NCI-H1417 treated with DMSO at 0.1 percent for 48 hours (cell line): ENCODE measurements at places on chromosomes 2 and 18.

- no peak for DNase-seq
Observed at GRCh38 chr2:62554440-62554839, 48.4 kb upstream of the TMEM17 start.

- no peak for DNase-seq
Observed at GRCh38 chr2:101197215-101197745, 46.1 kb upstream of the TBC1D8 start.

DNA sequence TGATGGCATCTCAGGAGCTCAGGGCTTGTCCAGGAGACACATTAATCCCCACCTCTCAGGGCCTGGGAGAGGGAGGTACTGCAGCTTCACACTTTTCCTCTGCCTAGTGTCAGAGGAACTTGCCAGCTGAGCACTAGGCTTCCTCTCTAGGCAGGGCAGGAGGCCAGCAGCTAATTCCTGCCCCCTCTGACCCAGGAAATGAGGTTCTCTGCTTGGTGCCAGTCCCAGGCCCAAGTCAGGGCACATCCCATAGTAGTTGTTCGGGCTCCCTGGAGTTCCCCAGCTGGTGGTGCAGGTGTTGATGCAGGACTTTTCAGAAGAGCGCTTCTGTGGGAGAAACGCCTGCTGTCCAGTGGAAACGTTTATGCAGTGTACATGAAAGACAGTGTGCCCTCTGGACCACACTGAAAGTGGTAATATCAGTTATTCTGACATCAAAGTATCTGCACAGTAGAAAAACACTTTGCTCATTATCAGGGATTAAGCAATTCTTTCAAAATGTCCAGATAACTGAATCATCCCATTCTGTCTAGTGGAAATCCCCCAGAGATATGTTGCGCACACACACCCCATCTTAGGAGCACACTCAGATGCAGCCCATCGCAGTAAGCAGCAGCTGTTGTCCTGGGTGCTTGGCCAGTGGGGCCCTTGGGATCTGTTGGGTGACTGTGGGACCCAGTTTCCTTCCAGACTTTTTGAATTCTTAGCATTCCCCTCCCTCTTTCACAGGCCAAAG is 17.8 kb upstream of the SCLY start:
- no peak for DNase-seq

GRCh38 chr2:151238527-151239487 is 22.9 kb downstream of the RBM43 start:
- no peak for DNase-seq

DNA sequence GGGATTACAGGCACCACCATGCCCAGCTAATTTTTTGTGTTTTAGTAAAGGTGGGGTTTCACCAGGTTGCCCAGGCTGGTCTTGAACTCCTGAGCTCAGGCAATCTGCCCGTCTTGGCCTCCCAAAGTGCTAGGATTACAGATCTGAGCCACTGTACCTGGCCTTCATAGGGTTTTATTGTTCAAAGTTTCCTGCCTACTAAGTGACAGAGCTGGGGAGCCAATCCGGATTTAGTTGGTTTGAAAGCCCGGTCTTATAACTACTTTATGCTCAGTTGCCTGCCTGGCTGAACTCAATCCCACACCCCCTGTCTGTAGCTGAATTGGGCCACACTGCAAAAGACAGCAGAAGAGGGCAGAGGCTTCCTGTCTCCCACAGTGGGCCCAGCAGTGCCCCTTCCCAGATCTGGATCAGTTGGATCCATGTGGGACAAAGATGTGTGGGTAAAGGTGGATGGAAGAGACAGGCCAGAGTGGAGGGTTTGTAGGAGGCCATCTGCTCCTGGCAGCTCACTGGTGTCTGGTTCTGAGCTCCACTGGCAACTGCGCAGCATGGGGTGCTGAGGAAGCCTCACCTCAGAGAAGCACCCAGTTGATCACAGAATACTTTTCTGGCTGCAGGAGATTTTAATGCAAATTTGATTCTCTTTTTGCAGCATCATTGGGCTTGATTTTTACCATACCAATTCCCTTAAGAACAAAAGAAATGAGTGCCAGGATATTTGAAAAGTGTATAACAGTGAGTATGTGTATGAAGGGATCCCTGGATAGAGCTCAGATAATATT is 144.9 kb downstream of the DDX1 start:
- DNase-seq = no peak

DNA sequence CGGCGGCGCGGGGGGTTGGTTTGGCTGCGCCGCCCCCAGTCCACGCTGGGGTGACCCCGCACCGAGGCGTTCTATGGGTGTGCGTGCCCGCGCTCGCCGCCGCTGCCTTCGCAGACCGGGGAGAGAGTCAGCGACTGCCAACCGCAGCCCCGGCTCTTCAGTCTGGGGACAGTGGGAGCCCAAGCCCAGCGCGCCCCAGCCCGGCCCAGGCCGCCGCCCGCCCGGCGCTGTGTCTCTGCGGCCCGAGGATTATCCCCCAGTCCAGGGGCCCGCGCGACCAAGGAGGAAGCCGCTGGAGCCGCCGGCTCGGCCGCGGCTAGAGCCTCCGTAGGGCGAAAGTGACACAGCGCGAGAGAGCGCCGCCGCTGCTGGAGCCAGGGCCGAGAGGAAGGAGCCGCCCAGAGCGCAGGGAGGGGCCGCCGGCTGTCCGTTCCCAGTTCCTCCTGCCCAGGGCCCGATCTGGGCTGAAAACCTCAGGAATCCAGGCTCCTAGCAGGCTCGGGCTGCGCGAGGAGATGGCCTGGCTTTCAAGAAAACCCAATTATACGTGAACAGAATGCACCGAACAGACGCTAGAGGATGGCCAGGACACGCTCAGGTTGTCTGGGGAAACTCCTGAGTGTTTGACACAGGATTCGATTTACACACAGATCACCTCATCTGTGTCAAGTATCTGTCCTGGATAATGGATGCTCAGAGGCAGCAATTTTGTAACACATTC is 2.4 kb downstream of the CTIF start:
- DNase-seq = no peak

DNA sequence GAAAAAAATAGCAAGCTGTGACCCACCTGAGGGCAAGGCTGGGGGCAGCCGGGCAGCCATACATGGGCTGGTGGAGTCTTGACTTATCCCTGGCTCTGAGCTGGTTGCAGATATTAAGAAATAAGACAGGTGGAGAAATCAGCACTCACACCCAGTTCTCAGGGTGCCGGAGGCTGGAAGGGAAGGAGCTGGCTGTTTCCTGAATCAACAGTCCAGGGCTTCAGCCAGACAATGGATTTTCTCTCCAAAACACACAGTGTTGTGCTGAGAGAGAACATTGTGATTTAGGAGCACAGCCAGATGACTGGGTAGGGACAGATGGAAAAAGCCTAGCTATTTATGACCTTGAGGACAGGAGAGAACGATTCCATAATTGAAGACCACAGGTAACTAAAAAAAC is 208.8 kb downstream of the LDLRAD4 start:
- no peak for DNase-seq

DNA sequence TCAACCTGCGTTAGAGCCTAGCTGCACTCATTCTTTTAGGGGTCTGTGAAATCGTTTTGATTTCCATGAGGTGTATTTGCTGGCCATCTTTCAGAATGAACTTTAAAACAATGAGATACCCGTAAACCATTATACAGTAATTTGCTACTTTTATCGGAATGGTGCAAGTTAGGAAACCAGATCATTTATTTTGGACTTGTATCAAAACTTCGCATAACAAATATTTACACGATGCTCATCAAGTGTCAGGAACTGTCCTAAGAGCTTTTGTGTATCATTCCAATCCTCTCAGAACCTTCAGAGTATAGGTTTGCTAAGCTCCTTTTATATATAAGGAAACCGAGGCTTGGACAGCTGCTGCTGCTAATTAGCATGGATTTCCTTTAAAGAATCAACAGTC is 22.4 kb upstream of the SLC1A4 start:
- DNase-seq = no peak

DNA sequence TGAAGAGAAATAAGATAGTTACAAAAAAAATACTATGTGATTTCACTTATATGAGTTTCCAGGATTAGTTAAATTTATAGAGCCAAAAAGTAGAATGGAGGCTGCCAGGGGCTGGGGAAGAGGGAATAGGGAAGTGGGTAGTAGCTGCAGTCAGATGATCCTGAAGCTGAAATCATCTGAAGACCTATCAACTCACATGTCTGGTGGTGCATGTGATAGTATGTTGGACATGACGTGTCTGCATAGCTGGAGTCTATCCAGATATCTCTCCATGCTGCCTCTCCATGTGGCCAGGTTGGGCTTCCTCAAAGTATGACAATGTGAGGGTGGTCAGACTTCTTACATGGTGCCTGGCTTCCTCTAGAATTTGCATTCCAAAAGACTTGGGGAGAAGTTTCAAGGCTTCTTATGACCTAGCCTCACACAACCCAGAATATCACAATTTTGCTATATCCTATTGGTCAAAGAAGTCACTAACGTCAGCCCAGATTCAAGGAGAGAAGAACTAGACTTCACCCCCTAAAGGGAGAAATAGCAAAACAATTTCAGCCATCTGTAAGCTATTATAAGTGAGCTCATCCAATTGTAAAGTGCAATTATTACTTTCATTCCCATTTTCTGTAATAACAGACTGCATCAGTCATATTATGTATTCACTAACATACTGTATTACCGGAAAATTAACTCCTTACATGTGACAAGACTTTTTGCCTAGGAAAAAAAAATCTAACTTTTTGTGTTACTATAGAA is 14.0 kb upstream of the ZNF396 start:
- DNase-seq = no peak

GRCh38 chr2:128197059-128197458 is 106.1 kb downstream of the UGGT1 start:
- no peak for DNase-seq

DNA sequence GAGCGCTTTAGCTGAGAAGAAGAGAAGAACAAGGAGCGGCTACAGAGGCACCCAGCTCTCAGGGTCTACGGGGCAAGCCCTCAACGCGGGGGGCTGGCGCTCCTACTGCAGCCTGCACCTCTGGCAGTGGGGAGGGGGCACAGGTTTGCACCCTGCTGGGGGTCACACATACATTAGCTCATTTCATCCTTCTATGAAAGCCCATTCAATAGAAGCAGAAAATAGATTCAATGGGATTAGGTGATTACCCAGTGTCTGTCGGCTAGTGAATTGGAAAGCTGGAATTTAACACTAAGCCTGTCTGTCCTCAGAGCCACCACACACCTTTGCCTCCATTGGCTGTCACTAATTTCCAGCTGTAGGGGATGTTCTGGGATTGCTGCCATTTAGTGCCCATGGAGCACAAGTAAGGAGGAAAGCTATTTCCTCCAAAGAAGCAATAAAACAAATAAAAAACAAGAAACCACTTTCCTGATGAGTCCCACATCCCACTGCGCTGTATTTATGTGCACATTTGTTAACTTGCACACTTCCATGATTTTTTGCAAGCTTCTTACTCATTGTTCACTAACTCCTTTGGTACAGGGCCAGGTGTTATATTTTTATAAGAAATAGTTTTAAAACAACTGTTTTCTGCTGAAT is 319.6 kb upstream of the REV1 start:
- DNase-seq = no peak

DNA sequence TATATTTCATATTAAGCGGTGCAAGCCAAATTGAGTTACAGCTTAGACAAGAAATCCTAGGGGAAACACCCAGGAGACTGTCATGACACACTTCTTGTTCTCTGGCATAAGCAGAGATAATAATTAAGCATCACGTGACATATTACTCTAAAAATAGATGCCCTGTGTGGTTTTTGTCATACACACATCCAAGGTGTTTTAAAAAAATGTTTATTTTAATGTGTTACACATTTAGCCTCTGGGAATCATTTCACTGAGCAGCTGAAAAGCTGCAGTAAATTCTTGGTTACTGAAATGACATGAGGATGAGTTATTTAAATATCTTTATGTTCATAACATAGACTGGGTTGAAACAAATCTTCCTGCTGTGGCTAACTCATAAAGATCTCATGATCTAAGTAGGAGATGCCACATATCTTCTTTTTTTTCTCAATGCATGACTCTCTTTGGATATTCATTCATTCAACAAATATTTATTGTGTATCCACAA is 38.0 kb upstream of the ERMN start:
- DNase-seq = no peak

DNA sequence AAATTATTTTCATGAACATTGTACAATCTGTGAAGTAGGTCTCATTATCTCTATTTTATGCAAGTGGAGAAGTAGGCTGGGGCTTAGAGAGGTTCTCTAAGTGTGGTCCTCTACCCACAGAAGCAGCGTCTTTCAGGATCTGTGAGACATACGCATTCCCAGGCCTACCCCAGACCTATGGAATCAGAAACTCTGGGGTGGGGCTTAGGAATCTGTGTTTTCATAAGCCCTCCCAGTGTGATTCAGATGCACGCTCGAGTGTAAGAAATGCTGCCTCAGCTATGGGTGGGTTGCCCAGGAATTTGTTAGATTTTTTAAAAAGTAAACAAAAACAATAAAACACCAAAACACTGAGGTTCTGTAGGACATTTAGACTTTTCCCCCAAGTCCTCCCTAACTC is 14.8 kb upstream of the ZAP70 start:
- no peak for DNase-seq

DNA sequence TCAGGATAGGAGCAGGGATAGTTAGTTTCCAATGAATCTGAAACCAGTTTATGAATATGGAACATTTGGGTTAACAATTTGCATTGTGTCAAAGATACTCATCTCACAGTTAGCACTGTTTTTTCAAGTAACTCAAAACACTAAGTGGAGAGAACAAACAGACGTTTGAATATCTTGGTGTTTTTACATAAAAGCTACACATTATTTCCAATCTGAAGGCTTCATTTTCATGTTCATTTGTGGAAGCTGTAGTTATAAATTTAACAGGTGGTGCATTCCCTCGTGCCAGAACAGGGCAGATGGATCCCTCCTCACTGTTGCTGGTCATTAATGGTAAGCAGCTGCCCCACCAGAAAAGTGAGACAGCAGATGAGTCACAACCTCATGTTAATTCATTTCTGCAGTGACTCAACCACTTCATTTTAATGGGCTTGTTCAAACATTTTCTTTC is 286.9 kb downstream of the TMX3 start:
- no peak for DNase-seq

DNA sequence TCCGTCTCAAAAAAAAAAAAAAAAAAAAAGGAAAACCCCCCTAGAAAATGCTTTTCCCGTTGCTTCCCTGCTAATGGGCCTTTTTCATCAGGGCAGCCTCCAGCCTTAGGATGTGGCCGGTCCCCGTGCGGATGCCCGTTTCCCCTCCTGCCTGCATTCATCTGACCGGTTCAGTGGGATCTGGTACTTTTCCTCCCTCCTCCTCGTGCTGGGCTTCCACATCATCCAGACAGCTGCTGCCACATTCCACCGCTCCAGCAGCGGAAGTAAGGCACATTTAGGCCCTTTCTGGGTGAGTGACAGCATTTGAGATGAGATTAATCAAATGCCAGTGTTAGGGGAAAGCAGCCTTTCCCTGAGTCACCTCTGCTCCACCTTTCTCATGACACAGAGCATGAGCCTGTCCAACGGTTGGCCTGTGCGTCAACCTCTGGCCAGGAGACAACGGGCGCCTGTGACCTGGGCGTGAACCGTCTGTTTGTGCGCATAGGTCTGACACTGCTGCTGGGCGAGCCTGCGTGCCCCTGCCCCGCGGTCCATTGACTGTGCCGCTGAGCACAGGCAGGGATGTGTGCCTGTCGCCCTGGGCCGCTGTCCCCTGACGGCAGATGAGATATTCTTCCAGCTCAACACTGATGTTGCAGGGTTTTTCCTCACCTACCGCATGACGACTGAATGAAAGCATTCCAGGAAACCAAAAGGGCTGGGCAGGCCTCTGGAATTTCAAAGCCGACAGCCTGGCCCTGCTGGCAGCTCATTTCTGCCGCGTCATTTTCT is 174.0 kb downstream of the TGIF1 start:
- DNase-seq = no peak
